DMS53 (cell line): ENCODE measurements at places on chromosomes 7 and 10.

GRCh38 chr10:87837445-87837844 lies 19.4 kb upstream of the ATAD1 start:
- no peak for DNase-seq

DNA sequence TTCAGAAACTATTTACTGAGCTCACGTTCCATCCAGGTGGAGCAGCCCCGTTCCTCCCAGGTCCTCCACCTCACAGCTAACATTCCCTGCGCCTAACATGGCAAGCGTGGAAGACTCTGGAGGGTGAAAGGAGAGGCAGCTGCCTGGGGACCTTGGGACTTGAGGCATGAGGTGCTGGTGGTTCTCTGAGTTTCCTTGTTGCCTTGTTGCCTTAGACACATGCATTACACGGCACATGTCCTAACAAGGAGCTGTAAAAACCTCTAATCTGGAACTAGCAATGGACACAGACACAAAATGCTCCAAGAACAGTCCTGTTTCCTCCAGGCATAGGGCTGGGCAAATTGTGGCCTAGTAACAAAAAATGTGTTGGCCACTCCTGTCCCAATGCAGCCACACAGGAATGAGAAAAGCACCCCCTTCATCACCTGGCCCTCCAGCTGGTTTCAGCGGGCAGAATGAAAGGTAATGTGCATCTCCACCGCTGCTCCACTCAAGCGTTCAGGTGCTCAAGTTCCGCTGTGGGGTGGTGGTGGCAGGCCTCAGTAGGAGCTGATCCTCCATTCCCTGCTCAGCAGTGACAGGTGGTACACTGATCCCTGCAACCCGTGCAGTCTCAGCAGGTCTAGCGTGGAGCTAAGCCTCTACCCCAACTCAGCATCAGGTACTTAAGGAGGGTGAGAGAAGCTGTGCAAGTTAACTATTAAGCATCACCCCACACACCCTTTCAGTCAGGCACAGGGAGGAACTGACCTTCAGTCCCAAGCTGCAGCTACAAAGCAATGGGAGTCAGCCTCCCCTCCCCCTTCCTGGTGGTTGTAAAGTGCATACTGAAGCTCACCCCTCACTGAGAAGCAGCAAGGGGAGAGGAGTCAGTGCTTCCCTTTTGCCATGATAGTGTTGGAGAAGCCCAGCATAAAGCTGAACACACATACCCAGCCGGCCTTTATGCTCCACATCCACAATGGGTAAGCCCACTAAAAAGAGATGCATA lies 382.8 kb downstream of the SDK1 start:
- DNase-seq = no peak

GRCh38 chr10:219731-220472 lies 84.6 kb downstream of the ZMYND11 start:
- no peak for DNase-seq

GRCh38 chr7:157538321-157538720 lies 201.5 kb downstream of the DNAJB6 start:
- no peak for DNase-seq
